Astrocyte of the cerebellum (primary cell): ENCODE measurements at places on chromosomes 4 and X.

- peak; percentile 11 for DNase-seq
Observed at GRCh38 chr4:39169426-39169825, 12.9 kb upstream of the WDR19 start.

- DNase-seq = no peak
Observed at GRCh38 chr4:118756958-118757357, 71.8 kb downstream of the METTL14 start.

GRCh38 chr4:146381263-146381872 lies 140.4 kb downstream of the SLC10A7 start:
- no peak for DNase-seq

GRCh38 chr4:24561438-24562139 lies 22.8 kb downstream of the DHX15 start:
- DNase-seq = no peak
